ENCODE measurements at places on chromosomes 1 and 21.

DNA sequence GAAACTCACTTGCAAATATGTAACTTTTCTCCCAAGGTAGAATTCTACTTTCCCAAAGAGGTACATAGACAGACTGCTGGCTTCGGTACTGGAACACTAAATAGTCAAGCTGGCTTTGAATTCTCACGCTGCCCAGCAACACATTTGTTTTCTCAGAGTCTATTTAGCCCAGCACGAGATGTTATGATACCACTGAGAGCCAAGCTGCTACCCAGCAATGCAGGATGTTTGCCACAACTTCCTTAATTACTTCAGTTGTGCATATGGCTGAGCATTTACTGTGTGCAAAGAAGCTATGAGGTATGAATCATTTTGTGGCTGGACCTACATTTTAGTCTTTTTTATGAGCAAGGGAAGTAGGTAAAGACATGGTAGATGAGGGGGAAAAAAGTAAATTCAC is 793.2 kb downstream of the PLA2G4A start:
- DNase-seq: no peak

- DNase-seq: no peak
These were observed 38.9 kb downstream of the PLPP3 start for GRCh38 chr1:56540467-56540866.

- no peak for DNase-seq
These were observed 23.5 kb upstream of the LMO4 start for GRCh38 chr1:87305151-87305550.

- no peak for DNase-seq
These were observed 24.2 kb upstream of the SYDE2 start for GRCh38 chr1:85224734-85225623.

- no peak for DNase-seq
These were observed 40.8 kb upstream of the TMPRSS2 start for GRCh38 chr21:41548781-41549180.

DNA sequence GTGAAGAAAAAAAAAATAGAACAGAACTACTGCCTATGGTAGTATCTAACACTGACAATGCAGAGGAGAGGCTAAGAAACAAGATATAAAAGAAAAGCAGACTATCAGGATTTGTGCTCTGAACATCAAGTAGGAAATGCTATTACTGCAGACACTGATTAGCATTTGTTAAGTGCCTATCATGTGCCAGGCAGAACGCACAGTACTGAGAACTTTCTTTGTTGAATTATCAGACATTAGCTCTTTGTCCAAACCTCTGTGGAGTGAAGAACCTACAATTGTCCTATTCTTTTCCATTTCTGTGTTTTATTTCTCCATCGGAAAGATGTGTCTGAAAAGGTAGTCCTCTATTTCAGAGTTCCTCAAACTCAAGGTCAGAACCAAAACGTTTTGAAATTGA is 30.5 kb upstream of the DISP1 start:
- no peak for DNase-seq

- no peak for DNase-seq
These were observed 28.7 kb downstream of the RSPH1 start for GRCh38 chr21:42467140-42467983.

DNA sequence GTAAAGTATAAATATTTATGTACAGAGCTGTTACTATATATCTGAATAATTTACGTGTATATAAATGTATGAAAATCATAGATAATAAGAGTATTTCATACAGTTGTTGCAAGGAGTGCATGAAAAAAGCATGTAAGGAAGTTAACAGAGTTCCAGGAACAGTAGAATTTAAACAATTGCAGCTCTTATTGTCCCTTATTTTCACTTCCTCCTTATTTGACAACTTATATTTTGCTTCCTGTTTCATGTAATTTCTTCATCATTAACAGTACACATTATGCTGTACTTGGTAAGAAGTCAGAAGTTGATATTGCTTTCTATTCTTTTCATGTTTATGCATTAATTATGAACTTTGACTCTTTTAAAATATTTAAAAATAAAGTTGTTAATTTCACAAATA is 681.5 kb downstream of the LRRIQ3 start:
- DNase-seq: no peak

GRCh38 chr1:53957194-53957818 is 11.2 kb downstream of the LRRC42 start:
- no peak for DNase-seq

DNA sequence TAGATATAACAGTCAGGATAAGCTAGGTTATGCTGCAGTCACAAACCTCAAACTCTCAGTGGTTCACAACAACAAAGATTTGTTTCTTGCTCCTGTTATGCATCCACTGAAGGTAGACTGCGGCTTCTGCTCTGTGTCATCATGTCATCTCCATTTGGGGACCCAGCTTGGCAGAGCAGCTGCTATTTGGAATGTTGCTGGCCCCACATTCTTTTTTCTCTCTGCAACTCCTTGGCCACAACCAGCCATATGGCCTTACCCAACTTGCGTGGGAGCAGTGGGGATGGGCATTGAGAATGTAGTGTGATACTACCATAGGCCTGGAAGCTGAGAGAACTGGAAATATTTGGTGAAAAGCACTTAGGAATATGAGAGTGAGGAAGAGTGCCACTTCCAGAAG is 26.4 kb downstream of the AGO4 start:
- no peak for DNase-seq

- DNase-seq: no peak
These were observed 472.6 kb upstream of the DEPDC1 start for GRCh38 chr1:68969441-68969840.

DNA sequence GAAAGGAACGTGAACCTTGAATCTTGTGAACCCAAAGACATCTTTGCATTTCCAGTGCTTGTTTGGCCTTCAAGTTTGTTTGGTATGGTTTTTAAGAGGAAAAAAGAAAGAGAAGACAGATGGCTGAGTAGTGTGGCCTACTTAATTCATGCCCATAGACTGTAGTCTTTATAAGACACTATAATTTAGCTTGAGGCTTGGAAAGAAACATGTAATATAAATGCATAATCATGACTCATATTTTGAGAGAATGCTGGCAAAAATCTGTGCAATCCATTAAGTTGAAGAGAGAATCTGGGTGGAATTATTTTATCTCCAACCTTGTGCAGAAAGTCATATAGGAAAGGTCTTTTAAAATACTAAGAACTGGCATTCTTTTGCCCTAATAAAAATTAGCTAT is 179.3 kb downstream of the SIPA1L2 start:
- DNase-seq: no peak

GRCh38 chr1:219086956-219087469 is 86.7 kb upstream of the LYPLAL1 start:
- DNase-seq: no peak

DNA sequence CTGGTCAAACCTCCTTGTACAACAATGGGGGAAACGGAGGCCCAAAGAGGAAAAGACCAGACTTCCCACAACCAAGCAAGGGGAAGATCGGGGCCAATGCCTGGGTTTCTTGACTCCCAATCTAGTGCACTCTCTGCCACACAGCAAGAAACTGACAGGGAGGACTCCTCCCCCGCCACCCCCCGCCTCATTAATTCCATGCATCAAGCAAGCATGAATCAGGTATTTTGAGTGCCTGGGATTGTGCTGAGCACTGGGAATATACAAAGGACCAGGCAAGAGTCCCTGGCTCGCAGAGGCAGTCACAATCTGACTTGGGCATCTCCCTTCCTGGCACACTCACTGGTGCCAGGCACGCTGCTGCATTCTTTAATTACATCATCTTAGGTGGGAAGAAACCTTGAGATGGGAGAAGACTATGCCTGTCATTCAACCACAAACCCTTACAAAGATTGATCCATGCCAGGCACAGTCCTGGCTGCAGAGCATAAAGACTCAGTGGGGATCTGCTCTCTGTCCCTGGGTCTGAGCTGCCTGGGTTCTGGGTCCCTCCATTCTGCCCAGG is 4.4 kb upstream of the KCNC4 start:
- DNase-seq: no peak

GRCh38 chr1:204262506-204263253 is 48.9 kb upstream of the GOLT1A start:
- DNase-seq: no peak

DNA sequence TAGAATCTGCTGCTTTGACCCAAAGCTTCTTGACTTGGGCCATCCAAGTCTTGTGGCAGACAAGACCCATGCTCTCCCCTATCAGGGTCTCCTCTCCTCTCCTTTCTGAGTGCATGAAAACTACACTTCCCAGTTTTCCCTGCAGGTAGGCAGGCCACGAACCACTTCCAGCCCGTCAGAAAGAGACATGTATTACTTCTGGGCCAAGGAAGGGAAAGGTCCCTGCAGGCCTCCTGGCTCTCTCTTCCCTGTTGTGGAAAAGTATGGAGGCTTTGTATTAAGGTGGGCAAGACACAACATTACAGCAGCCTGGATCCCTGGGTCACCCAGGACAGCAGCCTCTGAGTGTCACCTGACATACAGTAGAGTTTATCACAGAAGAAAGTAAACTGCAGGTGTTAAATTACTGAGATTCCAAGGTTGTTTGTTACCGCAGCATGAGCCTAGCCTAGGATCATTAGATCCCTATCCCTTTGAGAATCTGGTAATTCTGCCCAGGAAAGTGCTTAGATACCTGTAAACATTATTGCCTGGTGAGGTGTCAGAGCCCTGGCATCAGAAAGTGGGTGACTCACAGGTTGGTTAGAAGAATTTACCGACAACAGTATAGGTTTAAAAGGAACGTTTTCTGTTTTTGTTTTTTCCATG is 717.3 kb downstream of the MATN1 start:
- no peak for DNase-seq

GRCh38 chr1:91278754-91279153 is 125.9 kb downstream of the HFM1 start:
- no peak for DNase-seq

- no peak for DNase-seq
These were observed 84.1 kb upstream of the ZNF326 start for GRCh38 chr1:89910780-89911179.

GRCh38 chr1:10625076-10625475 is 150.3 kb downstream of the PEX14 start:
- DNase-seq: no peak

DNA sequence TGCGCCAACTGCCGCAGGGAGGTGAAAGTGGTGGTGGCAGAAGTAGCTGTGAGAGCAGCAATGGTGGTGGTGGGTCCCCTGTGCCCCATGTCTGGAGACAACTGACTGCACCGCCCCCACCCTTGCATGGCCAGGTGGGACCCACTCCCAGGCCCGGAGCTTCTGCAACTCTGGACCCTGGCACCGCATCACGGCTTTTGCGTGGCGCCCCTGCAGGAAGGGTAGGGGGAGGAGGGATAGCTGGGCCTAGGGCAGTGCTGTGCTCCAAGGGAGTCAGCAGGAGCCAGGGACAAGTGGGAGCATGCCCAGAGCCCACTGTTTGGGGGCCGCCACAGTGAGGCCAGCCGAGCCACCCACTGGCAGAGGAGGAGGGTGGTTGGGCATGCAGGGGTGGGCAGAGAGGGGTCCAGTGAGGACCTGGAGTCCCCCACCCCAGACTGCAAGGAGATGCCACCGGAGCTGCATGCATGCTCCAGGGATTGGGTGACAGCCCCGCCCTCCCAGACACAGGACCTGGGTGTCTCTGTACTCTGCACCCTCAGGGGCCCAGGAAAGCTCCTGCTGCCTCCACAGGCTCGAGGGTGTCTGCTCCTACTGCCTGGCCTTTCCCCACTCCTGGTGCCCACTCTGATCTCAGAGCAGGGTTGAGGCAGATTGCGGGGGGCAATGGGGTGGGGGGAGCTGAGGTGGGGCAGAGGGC is 9.8 kb upstream of the CTTNBP2NL start:
- DNase-seq: no peak

DNA sequence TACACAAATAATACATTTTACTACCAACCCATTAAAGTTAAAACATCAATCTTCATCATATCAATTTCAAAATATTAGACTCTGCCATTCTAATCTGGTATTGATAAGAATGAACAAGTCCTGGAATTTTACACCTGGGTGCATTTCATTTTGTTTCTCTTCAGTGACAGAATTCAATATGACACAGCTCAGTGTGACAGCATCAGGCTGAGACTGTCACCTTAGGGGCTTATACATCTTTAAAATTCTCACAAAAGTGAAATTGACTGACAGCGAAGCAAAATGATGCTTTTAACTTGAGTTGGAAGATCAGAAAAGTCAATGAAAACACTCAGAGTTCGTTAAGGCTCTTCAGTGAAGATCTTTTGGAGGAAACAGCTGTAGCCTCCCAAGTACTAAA is 213.0 kb downstream of the DAB1 start:
- DNase-seq: no peak

- DNase-seq: no peak
These were observed 160.5 kb downstream of the PLXNA2 start for GRCh38 chr1:208083715-208084085.

DNA sequence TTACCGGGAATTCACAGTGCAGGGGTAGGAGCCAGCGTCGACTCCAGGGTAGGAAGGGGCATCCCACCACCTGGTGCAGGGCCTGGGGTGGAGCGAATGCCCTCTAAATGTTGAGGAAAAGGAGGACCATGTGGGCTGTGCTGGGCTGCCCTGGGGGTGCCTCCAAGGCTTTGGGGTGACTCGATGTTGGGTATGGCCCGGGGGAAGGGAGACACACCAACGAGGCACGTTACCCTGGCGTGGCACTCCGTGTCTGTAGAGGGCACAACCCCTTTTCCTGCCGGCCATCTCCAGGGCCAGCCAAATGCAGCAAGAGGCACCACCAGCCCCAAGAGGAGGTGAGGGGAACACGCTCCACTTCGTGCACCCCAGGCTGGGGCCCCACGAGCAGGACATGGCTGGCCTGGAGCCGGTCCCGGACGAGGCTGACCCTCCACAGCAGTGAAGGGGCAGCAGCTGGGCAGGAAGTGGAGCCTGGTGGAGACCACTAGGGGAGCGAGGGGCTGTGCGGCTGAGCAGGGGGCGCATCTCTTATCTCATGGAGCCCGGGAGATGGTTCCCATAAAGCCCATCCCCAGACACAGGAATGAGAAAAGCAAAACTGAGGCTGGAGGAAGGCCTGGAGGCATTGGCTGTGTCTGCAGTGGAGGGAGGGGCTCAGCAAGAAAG is 11.2 kb downstream of the ACTRT2 start:
- no peak for DNase-seq

DNA sequence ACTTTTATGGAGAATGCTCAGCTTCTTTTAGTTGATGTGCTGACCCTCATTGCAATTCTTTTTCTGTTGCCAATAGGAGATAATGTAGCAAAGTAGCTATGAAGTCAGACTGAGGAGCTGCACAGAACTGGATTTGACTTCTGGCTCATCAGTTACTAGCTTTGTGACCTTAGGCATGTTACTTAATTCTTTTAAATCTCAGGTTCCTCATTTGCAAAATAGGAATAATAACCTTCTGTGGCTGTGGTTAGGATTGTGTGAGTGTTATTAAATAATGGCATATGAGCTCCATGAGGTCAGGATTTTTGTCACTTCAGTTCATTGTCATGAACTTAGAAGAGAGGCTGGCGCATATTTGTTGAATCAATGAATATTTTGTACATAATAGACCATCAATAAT is 237.6 kb upstream of the SGIP1 start:
- no peak for DNase-seq

DNA sequence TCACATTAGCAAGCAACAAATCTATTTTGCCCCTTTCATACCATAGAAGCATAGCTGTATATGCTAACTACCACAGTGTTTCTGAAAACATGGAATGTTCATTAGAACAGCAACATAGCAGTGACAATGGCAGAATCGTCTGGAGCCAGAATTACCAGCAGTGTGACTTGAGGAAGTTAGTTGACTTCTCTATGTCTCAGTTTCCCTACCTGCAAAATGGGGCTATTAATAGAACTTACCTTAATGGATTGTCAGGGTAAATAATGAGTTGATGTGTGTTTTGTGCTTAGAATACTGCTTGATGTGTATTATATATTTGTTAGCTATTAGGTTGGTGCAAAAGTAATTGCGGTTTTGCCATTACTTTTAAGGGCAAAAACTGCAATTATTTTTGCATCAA is 14.8 kb upstream of the GJA9 start:
- no peak for DNase-seq
